ENCODE measurements at places on chromosomes 2 and 18. TPM values are rescaled to one million over a fixed set of nuclear protein-coding genes. Genes with fewer than 3 reads are reported as not detected.

GRCh38 chr18:74457725-74458421, 765 bp upstream of the DIPK1C start:
- DNase-seq, result peak; percentile 34

DNA sequence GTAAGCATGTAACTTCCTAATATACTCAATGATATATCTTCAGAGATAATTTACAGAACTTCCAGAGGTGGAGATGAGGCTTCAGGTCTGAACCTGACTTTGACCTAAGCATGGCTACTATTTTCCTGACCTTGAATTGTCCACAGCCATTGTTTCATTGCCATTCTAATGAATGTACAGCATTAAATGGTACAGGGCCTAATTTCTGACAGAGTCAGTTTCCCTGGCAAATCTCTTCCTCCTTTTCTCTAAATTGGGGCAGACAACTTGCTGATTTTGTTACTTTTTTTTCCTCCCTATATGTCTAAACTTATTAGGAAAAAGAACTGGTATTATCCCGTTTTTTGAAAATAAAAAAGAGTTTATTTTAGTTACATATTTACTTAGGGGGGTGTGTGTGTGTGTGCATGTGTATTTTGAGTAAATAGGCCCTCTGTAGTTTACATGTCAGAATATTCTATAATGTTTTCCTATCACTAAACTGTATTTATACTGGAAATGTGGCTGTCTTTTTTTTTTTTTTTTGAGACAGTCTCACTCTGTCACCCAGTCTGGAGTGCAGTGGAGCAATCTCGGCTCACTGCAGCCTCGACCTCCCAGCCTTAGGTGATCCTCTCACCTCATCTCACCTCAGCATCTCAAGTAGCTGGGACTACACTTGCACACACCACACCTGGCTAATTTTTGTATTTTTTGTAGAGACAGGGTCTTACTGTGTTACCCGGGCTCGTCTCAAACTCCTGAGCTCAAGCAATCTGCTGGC, 43.3 kb upstream of the SCN9A start:
- no peak for DNase-seq

DNA sequence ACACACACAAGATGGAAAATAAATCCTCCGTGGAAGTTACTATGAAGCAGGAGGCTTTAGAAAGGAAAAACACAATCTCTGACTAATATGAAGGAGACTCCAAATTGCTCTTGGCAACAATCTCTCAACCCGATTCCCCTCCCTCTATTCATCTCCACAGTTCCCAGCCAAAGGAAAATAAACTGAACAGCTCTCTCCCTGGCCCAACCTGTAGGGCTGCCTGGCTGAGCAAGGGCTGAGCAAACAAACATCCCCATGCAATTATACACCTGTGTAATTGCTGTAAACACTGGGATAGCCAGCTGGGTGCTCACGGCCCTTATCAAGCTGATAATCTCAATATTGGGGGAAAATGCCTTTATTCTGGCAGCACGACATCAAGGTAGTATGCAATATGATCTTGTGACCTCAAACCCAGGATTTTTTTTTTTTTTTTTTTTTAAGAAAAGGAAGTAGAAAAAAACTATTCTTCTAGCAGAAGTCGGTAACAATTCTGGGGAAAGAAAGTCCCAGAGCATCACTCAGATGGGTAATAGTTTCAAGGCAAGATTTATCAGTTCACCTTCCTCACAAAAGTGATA, 203.3 kb upstream of the SMAD2 start:
- DNase-seq, result no peak

GRCh38 chr18:10284540-10285282, 169.7 kb upstream of the APCDD1 start:
- no peak for DNase-seq

GRCh38 chr2:173090276-173090877, 14.7 kb downstream of the MAP3K20 start:
- DNase-seq, result no peak

DNA sequence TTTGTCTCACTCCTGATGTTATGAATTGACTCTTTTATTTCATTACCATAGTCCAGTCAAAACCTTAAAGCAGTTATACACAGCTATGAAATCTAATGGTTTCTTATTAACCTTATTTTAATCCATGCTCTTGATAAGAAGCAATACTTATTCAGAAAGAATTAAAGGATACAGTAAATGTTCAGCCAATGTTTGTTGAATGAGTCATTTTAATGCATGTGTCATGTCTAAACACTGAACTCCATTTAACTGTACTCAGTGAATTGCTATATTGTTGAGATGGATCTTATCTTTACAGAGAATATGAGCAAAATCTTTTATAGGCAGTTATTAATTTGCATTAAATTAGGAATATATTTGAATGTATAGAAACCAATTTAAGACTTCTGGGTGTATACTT, 135.1 kb upstream of the TFPI start:
- no peak for DNase-seq

- no peak for DNase-seq
Measured at GRCh38 chr2:150598383-150598782, 110.9 kb upstream of the RND3 start.

DNA sequence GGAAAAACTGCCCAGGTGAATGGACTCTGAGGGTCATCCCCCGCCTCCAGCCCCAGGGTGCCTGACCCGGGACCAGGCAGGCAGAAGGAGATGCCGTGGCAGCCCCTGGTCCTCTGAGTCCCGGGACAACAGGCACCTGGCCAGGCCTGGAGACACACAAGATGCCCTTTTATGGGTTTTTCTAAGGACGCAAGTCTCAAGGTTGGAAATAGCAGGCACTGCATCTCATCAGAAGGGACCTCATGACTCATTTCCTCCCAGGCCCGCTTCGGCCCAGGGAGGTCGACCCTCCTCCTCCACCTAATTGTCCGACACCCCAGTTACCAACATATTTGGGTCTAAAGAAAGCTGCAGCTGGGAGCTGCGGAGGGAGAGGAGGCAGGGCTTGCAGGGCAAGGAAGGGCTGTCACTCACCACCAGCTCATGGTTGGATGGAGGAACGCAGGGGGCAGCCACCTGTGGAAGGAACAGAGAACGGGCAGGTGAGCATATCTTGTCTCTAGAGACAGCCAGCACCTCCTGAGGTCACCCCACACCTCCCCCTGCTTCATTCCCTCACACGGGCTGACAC, 82.9 kb downstream of the TNS1 start:
- no peak for DNase-seq

- DNase-seq, result no peak
Measured at GRCh38 chr2:174553811-174554493, 43.7 kb downstream of the WIPF1 start.

DNA sequence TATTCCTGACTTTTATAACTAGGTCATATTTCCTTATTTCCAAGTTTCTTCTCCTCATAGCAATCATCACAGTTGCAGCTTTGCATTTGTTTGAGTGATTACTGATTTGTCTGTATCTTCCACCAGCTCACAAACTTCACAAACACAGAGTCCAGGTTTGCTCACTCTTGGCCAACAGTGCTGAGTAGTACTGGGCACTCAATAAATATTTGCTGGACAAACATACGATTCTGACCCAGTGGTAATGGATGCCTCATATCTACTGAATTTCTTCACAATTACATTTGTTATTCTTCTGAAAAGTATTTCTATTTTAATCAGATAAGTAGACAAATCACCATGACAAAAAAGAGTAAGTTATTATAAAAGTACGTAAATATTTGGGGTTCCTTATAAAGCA, 516.3 kb downstream of the TDRD15 start:
- DNase-seq, result no peak

GRCh38 chr2:178863856-178864620, 56.8 kb upstream of the TTN start:
- no peak for DNase-seq

The CCDC85A gene
- total RNA-seq, result 1.5 TPM

The FBXO11 gene
- total RNA-seq, result 67.7 TPM

The TUBA3E gene
- total RNA-seq, result not detected

The TMEM163 gene
- 10.1 TPM for total RNA-seq

The CDKL4 gene
- total RNA-seq, result 0.44 TPM

Measured in ureter (tissue), 1 donor.